ENCODE measurements at places on chromosomes 1 and 21. TPM values are rescaled to one million over a fixed set of nuclear protein-coding genes. Genes with fewer than 3 reads are reported as not detected.

- no peak for DNase-seq
These were observed 2.0 kb downstream of the LRRC7 start for GRCh38 chr1:69569576-69570328.

ADORA3 gene
- polyA plus RNA-seq: not detected

SLC5A3 gene
- polyA plus RNA-seq: 4.5 TPM

DNA sequence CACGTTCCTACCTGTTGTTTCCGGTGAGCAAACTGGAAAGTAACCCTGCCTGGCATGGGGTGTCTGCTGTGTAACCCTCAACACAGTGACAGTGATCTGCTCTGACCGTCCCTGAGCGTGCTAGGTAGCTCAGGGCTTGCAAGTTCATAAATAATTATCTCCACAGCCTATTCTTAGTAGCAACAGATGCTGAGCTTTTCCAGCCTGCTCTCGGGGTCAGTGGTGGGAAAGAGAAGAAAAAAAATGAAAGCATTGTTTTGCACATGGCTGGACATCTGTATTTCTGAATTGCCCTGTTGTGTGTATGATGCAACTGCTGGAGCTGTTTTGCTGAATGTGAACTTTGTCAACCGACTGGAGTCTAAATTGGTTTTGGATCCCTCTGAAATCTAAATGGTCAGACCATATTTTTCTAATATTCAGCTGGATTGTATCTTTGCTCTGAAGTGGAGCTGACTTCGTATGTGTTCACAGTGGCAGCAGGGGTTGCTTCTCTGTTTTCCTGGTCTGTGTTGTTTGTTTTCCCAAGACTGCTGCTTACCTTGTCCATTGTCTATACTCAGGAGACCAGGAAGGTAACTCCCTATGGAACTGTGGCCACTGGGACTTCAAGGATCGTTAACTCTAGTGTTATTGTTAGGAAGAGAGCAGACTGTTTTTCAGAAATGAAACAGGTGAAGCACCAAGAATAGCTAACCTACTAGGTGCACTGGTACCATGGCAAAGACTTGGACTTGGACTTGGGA lies 27.0 kb downstream of the TGFB2 start:
- DNase-seq: peak; percentile 52

IVNS1ABP gene
- polyA plus RNA-seq: 48.1 TPM

DNA sequence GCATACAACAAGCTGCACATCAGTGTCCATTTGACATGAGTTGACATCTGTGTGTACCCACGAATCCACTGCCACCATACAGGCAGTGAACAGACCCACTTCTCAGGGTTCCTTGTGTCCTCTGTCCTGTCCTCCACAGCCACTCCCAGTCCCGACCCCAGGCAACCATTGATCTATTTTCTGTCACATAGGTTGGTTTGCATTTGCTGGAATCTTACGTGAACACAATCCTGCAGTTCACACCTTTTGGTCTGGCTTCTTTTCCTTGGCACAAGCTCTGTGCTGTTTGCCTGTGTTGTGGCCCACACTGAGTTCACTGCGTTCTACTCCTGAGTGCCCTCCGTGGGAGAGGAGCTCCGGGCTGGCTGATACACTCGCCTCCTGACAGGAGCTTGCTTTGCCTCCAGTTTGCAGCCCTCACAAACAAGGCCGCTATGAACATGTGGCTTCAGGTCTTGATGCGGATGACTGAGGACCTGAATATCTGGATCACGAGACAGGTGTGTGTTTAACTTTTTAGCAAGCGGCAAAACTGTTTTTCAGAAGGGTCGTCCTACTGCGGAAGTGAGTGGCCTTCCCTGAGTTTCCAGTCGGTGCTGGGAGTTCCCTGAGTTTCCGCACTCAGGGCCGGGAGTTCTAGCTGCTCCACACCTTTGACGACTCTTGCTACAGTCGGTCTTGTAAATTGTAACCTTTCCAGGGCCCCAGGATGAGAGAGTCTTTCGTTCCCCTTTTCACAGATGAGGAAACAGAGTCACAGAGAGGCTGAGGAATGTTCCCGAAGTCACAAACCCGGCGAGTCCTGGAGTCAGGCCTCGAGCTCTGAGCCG lies 13.0 kb upstream of the COL18A1 start:
- DNase-seq: no peak

HHIPL2 gene
- polyA plus RNA-seq: 0.32 TPM

GRCh38 chr1:36161641-36162531 lies 5.9 kb downstream of the MAP7D1 start:
- DNase-seq: no peak

GRCh38 chr1:1106510-1107221 lies 9.2 kb downstream of the C1orf159 start:
- no peak for DNase-seq

FOXD2 gene
- 0.07 TPM for polyA plus RNA-seq

DNA sequence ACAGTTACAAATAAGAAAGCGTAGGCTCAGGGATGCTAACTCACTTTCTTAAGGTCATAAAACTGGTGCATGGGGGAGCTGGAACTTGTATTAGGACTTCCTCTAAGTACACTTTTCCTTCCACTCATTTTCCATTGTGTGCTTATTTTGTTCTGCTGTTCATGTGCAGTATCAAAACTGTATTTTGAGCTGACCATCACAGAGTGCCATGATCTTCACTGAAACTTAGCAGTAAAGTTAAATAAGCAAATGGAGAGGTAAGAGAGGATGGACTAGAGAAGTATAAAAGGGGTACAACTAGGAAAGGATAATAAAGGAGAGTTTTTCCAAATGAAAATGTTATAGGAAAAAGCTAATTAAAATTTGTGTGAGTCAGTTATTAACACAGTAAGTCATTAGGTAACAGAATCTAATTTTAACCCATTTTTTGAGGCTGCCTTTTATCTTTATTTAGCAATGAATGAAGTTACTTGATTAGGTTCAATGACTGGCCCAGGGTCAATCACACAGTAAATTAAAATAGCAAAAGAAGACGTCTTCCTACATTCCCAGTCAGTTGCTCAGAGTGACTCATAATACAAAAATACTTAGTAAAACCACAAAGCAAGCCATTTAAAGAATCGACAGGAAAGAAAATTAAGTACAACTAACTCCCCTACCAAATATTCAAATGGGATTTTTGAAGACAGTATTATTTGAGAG lies 165.8 kb upstream of the C1orf105 start:
- peak; percentile 83 for DNase-seq

GRCh38 chr21:30984889-30985288 lies 53.4 kb downstream of the KRTAP19-8 start:
- no peak for DNase-seq

DNA sequence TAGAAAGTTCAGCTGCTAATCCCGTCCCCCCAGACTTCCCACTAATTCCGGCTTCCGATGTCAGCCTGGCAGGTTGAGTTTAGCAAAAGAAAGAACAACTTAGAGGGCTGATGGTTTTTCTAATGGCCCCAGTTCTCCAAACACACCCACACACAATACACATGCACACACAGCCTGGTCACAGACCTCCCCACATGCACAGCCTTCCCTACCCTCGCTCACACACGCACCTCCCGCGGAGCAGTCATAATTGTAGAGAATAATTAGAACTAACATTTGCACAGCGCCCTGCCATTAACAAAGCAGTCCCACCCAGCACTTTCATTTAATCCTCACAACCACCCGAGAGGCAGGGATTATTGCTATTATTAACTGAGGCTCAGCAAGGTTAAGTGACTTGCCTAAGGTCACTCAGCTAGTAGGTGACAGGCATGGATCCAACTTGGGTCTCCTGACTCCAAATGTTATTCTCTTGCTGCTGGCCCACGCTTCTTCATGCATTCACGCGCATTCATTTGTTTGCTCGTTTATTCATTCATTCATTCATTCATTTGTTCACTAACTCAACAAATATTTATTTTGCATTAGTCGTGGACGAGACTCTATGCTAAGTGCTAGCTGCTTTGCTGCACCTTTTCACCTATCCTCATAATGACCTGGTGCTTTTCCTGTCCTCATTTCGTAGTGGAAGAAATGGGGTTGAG lies 274.9 kb downstream of the FOXD2 start:
- DNase-seq: no peak

GRCh38 chr1:106534612-106535011 lies 521.9 kb upstream of the PRMT6 start:
- DNase-seq: no peak

- DNase-seq: no peak
These were observed 416.3 kb upstream of the ESRRG start for GRCh38 chr1:217139513-217139912.

- DNase-seq: no peak
These were observed 85.6 kb downstream of the EPS15 start for GRCh38 chr1:51433269-51433971.

FBXO42 gene
- 19.7 TPM for polyA plus RNA-seq

DNA sequence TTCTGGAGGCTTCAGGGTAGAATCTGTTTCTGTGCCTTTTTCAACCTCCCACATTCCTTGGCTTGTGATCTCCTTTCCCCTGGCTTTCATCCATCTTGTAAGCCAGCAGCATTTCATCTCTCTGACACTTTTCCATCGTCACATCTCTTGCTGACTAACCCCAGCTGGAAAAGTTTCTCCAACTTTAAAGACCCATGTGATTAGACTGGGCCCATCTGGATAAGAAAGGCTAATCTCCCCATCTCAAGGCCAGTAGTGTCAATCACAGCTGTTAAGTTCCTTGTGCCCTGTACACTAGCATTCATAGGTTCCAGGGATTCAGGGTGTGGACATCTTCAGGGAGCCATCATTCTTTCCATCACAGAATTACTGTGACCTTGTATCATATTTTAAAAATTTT lies 452.1 kb downstream of the TTLL7 start:
- DNase-seq: no peak

CCDC185 gene
- polyA plus RNA-seq: not detected

LMNA gene
- 537 TPM for polyA plus RNA-seq

- DNase-seq: no peak
These were observed 5.1 kb upstream of the PIGV start for GRCh38 chr1:26782521-26783212.

DNA sequence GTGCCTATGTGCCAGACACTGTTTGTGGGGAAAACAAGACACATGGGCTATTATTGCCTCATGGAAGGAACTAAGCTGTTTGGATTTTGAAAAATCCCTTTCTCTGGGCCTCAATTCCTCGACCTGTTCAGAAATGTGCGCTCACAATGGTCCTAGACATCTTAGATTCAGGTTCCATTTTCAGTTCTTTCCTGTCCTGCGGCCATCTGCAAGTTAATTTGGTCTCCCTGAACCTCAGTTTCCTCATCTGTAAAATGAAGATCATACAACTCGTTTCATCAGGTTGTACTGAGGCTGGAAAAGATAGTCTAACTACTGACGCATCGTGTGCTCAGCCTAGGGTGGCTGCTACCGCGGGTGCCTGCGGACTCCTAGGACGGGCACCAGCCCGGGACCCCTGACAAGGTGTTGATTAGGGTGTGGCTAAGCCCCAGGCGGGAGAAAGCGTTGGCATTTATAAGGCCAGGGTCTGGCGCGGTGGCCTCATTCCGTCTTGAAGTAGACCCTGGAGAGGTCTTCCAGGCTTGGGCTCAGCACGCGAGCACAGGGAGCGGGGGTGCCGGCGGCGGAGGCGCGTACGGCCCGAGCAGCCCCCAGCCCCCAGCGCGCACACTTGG lies 493 bp upstream of the ELOA start:
- no peak for DNase-seq

DNA sequence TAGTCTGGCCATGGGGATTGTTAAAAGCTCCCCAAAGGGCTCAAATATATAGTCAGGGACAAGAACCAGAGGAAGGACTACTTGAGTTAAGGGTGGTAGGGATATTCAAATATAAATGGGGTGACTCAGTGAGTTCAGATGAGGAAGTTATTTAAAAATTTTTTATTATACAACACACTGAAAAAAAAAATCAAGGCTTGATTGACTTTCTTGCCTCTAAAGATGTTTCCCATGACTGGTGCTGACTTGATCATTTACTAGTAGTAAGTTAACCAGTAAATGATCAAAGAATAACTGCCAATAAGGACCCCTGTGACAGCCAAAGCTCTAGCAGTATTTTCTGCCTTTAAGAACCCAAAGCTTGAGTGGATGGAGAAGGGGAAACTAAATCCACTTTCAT lies 357.6 kb upstream of the NR5A2 start:
- no peak for DNase-seq

- no peak for DNase-seq
These were observed 2.7 kb upstream of the LPGAT1 start for GRCh38 chr1:211833174-211833820.

RGS16 gene
- 0.23 TPM for polyA plus RNA-seq

GRCh38 chr1:27727126-27727525 lies 1.4 kb downstream of the FAM76A start:
- DNase-seq: no peak

HSPA13 gene
- polyA plus RNA-seq: 15.2 TPM

Data from BJ (cell line).